Inflammatory macrophage (primary cell): ENCODE measurements at places on chromosomes 3 and 15.

- DNase-seq: no peak
These were observed 13.3 kb upstream of the PPP1R2 start for GRCh38 chr3:195556390-195556789.

DNA sequence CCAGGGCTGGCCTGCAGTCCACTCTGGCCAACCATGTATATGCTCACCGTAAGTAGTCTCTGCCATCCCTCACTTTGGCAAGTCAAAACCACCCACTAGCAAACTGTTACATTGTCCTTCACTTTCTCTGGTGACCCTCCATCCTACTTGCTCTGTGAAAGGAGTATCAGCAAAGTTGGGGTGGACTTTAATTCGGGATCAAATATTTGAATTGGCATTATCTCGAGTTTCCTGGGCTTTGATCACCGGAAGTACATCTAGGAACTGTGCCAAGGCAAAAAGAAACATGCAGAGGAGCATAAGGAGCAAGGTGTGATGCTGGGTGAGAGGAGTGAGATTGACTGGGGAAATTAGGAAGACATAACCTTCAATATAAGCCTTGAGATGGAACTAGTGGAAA is 188.9 kb upstream of the P2RY1 start:
- no peak for DNase-seq

- DNase-seq: peak; percentile 87
These were observed 267.1 kb downstream of the RPLP1 start for GRCh38 chr15:69719527-69720240.

- no peak for DNase-seq
These were observed 24.1 kb downstream of the WDR48 start for GRCh38 chr3:39075910-39076309.

DNA sequence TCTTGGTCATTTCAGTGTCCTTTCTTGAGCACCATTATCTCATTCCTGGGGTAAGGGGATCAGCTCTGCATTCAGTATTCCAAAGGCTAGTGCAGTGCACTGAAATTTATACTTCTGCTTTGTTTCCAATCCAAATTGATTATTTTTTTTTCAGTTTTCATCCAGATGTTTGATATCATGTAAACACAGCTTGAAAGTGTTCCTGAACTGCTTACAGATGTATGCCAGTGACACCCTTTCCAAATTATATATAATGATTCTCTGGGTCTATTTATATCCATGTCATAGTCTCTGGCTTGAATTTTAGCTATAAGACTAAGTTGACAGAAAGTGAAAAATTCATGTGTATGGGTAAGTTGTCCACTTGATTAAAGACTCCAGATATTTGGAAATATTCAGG is 11.8 kb upstream of the TNFAIP8L3 start:
- no peak for DNase-seq

- peak; percentile 17 for DNase-seq
These were observed 255.3 kb upstream of the ZPLD1 start for GRCh38 chr3:102179326-102180177.

- no peak for DNase-seq
These were observed 27.0 kb downstream of the ATRIP start for GRCh38 chr3:48473617-48473952.

GRCh38 chr15:72281713-72282112 is 9.4 kb upstream of the PARP6 start:
- no peak for DNase-seq
